ENCODE measurements at places on chromosomes 1 and 21. TPM values are rescaled to one million over a fixed set of nuclear protein-coding genes. Genes with fewer than 3 reads are reported as not detected.
A peak's percentile ranks its signal among the peaks of the same experiment; 100 is the strongest.

The FOXJ3 gene
- polyA plus RNA-seq = 36.6 TPM

The RIPPLY3 gene
- polyA plus RNA-seq = 3.1 TPM

- no peak for DNase-seq
Measured at GRCh38 chr21:35682904-35683549, 377.3 kb downstream of the SETD4 start.

DNA sequence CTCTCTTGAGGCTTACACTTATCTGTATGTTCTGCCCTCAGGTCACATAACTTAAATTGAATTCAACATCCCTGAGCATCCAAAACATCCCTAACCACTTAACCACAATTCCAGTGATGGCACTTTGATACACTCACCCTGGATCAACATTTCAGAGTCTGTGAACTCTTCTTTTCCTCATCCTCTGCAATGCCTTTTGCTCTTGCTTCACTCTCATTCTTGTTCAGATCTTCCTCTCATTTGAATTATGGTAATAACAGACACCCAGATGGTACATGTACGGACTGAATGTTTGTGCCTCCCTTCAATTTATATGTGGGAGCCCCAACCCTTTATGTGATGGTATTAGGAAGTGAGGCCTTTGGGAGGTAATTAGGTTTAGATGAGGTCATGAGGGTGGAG, 33.4 kb downstream of the PTGER3 start:
- no peak for DNase-seq

The KRTAP12-2 gene
- not detected for polyA plus RNA-seq

DNA sequence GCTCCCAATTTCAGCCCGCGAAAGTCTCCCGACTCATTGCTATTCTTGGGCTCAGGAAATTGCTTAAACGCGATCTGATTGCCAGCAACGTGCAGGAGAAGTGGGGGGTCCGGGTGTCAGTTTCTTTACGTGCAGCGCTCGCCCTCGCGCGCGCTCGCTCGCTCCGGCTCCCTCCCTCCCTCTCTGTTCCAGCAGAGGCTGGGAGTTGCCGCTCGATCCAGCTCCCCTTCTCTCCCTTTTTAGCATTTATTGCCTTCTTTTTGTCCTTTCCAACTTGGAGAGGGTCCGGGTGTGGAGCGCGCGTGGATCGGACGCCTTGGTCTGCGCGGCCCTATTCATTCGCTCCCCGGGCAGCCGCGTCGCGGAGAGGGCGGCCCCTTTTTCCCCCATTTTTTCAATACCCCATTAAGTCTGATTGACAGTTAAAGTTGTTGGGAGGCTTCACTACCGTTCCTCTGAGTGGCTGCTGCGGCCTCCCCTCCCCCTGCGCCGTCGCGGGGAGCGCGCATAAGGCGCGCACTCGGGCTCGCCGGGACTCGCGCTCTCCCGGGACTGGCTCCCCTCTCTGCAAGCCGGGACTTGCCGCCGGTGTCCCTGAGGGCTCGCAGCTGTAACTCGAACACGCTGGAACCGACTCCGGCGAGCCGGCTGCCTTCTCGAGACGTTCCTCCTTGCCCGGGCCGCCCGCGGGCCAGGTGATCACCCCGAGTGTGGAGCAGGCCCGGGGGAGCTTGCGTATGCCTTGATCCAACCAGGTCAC, at the start of gene DHRS3:
TSS of gene DHRS3 (minus strand) at position 310 of the 760 bp plus-strand sequence. CDS start 862 bp downstream, outside the sequence.
- peak; percentile 91 for DNase-seq

GRCh38 chr1:206704226-206704625, 19.5 kb downstream of the MAPKAPK2 start:
- DNase-seq = no peak

DNA sequence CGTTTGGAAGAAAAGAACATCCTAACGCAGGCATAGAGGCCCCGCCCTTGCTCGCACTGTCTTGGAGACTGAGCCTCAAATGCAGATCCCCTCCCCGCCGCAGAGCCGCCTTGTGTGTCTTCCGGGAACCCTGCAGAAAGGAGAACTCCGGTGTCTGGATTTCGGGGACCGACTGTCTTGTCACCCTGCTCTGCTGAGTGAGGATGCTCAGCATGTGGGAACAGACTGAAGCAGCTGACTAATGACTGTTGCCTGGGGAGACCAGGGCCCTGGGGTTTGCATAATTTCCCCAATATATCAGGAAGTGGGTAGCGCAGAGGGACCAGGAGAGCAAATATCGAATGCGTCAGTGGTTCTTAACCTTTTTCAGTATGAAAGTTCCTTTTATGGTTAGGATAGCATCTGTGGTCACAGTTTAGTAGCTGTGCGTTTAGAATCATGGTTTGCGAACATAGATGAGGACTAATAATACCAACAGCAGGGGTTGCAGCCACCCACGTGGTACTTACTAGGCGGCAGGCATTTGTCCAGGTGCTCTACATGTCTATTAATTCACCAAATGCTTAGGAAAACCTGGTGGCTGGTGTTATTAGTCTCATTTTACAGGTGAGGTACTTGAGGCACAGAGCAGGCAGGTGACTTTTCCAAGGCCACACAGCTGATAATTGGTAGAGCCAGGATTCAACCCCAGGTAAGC, 14.3 kb downstream of the GPR137B start:
- no peak for DNase-seq

DNA sequence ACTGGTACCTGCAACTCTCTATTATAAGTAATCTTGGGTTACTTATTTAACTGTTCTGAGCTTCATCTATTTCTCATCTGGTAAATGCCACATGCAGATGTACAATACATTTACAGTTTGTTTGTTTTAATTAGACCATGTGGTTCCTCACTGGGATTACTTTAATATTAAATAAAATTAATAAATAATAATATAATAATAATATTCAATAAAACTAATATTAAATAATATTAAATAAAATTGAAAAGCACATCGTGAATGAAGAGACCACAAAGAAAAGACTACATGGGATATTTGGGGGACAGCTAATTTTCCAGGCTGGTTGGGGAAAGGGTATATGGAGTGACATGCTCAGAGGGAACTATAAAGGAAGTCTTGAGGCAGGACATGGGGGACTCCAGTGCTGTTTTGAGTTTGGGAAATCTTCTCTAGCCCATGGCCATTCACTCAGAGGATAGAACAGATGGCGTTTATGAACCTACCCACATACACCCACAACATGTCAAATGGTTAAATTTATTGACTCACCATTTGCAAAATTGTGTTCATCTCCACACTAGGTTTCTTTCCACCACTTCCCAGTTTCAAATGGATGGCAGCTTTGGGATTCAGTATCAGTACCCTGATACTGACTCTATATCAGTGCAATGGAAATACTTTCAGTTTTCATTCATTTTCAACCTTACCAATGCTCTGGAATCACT, 25.6 kb downstream of the DIRAS3 start:
- no peak for DNase-seq
